ENCODE measurements at places on chromosomes 6 and 20. TPM values are rescaled to one million over a fixed set of nuclear protein-coding genes. Genes with fewer than 3 reads are reported as not detected.

The SIRPB2 gene
- polyA plus RNA-seq: not detected

The TFEB gene
- polyA plus RNA-seq: 6.7 TPM

The ANKRD66 gene
- not detected for polyA plus RNA-seq

The BACH2 gene
- 1.9 TPM for polyA plus RNA-seq

The MAS1L gene
- polyA plus RNA-seq: not detected

The DYNLT2 gene
- 0.48 TPM for polyA plus RNA-seq

The NUP153 gene
- polyA plus RNA-seq: 28.0 TPM

The DDX43 gene
- 0.05 TPM for polyA plus RNA-seq

The FAM162B gene
- 2.6 TPM for polyA plus RNA-seq

The SYNDIG1 gene
- polyA plus RNA-seq: 9.1 TPM

The OR2B2 gene
- not detected for polyA plus RNA-seq

The MAP7 gene
- 15.0 TPM for polyA plus RNA-seq

The OR2H2 gene
- polyA plus RNA-seq: not detected

The HSPA12B gene
- polyA plus RNA-seq: 3.5 TPM
